ENCODE measurements at places on chromosomes 3 and 15.

DNA sequence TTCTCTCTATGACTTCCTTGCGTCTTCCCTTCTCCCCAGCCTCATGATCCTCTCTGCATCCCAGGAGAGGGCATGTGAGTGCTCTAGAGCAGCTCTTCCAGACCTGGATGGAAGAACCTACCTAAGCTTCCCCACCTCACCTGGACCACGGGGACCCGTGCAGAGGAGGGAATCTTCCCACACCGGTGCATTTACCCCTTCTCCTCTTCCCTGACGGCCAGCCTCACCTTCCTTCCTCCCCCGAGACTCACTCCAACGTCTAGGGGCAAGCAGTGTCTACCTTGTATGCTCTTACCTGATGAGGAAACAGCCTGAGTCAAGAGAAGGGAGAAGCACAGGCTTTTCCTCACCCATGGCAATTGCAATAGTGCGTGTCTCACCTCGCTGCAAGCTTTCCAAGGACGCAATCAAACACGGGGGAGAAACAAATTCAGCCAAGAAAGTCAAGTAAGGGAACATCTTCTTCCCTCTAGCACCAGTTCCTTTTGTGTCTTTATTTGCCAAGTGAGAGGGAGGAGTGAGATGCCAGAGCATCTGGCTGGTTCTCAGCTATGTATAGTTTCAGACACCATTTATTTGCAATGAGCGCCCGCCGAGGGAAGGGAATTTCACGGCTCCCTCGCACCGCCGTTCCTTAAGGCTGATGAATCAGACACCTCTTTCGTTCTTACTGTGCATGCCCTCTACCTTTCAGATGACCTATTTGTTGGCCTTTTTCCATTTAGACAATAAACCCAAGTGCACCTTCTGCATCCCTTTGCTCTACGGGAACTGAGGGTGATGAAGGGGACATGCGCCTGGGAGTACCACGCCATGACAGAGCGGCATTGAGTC, 1.8 kb upstream of the CCR9 start:
- DNase-seq = no peak

DNA sequence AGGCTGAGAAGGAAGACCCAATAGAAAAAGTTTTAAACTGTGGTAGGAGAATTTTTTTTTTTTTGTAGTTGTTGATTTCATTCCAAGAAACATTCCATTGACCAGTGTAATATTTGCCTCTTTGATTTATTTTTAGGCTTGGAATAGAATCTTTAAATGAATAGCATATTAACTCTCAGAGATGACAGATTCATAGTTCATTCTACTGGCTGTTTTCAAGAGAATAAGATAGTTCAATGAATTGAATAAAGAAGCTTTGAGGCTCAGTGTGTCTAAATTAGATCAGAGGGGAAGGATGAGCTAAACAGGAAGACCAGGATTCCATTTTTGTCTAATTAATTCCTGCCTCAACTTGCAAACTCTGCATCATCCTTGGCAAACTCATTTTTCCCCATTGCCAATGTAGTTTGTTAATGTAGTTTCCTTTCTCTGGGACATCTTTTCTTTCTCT, 98.4 kb downstream of the NAALADL2 start:
- no peak for DNase-seq

DNA sequence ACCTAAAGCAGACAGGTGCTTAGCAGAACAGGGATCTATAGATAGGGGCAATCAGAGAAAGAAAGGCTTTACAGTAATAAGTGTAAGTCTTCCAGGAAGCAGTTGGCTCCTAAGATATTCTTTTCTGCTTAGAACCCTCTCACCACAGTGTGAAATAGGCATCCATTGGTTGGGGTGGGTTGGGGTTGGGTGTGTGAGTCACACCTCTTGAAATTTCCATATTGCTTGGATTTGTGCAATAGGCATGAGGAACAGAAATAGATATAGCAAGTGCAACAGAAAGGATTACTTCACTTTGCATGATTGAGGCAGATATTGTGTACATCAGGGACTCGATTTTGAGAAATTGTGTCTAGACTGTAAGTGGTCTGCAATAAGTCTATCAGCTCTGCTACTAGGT, 200.1 kb upstream of the GAP43 start:
- no peak for DNase-seq

GRCh38 chr15:32663671-32664070, 22.2 kb downstream of the SCG5 start:
- no peak for DNase-seq

DNA sequence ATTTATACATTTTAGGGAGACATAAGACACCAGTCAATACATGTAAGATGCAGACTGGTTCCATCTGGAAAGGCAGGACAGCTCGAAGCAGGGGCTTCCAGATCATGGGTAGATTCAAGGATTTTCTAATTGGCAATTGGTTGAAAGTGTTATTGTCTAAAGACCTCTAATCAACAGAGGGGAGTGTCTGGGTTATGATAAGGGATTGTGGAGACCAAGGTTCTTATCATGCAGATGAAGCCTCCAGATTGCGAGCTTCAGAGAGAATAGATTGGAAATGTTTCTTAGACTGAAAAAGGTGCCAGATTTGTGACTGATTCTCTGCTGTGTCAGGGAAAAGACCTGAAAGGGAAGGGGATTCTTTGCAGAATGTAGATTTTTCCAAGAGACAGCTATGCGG, 15.1 kb downstream of the TM2D3 start:
- DNase-seq = no peak

DNA sequence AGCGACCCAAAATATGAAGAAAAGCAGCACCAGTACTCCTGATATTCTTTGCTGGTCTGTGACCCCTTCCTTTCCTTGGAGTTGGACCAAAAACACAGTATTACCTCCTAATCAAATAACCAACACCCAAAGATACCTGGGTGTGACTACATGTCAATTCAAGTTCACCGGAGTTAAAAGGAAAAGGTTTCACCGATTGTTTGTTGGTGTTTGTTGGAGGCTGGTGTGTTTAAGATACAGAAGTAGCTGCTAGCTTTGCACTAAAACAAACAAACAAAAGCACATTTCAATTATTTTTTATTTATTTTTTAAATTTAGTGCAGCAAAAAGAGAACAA, 81.5 kb downstream of the MYO1E start:
- no peak for DNase-seq

GRCh38 chr3:126156468-126156867, 23.9 kb downstream of the ALDH1L1 start:
- DNase-seq = no peak

DNA sequence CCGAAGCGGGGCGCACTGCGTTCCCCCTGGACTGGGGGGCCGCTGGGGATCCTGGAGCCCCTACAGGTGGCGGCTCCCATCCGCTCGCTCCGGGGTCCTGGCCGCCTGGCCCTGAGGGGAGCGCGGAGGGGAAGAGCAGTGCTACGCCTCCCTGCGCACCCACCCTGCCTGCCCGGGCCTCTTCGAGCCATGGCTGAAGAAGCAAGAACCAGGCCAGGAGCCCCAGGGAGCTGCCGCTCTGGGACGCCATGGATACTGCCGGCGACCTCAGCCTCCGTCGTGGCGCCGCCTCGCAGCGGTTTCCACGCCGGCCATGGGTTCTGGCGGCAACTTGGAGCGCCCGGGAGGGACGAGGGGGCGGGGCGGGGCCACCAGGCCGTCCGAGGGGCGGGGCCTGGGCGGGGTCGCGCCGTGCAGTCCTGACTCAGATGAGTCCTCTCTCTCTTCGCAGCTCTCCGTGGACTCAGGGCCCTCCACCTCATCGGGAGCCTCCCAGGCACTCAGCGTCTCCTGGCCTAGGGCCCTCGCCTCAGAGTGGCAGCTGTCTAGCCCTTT, 50.9 kb downstream of the MYL3 start:
- peak; percentile 41 for DNase-seq

GRCh38 chr15:75531041-75531450, 48.1 kb downstream of the PTPN9 start:
- DNase-seq = no peak

GRCh38 chr3:13110678-13111116, 37.5 kb upstream of the IQSEC1 start:
- no peak for DNase-seq

- DNase-seq = no peak
Observed at GRCh38 chr3:187406927-187407326, 38.7 kb downstream of the RTP4 start.

- DNase-seq = no peak
Observed at GRCh38 chr15:60718661-60719069, 239.7 kb upstream of the ICE2 start.

DNA sequence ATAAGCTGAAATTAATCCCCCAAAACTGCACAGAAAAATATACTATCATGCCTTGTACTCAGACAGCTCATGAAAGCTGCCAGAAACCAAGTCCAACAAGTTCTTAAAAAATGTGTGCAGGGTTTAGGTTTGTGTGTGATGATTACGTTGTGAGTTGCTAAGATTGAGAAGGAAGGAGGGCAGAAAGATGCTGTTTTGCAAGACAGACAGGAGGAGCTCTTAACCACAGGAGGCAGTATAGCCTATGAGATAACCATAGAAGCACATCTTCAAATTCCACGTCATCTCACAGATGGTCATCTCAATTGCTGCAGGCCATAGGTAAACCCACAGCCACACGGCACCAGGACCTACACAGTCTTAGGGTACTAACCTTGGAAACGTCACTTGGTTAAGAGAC, 191.9 kb downstream of the STT3B start:
- no peak for DNase-seq

DNA sequence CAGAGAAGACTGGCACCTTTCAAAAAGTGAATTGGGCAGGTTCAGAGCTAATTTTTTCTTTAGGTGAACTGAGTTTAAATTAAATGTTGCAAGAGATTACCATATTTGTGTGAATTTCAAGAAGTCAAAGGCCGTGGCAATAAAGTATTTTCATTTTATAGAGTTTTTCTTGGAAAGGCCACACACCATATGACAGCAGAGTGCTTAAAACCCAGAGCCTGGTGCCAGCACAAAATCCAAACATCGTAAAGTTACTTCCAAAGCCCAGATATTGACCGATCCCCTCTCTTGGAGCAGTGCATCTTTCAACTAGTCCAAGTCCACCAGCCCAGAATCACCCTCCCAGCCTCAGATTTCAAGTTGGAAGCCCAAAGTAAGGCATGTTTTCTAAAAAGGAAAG, 164.5 kb downstream of the VGLL4 start:
- no peak for DNase-seq

- DNase-seq = no peak
Observed at GRCh38 chr3:52843108-52843865, 8.5 kb upstream of the MUSTN1 start.

DNA sequence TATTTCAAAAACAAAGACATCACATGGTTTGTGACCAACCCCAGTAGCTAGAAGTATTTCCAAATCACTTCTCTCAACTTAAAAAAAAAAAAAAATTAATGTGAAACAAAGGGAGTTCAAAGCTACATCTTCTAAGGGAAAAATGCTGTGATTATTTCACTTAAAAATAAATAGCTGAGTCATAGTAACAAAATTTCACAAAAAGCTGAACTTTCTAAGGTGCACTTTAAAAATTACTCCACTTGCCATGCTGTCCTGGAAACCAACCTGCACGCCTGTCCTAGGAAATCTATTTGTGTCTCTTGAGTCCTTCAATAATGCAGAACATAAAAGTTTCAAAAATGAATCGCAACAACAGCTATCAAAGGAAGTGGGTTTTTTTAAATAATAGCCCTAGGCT, 1.8 kb downstream of the ACAP2 start:
- DNase-seq = no peak

Measured in omental fat pad (tissue), 4 donors.